ENCODE measurements at places on chromosomes 7 and 10.
A peak's percentile ranks its signal among the peaks of the same experiment; 100 is the strongest.

DNA sequence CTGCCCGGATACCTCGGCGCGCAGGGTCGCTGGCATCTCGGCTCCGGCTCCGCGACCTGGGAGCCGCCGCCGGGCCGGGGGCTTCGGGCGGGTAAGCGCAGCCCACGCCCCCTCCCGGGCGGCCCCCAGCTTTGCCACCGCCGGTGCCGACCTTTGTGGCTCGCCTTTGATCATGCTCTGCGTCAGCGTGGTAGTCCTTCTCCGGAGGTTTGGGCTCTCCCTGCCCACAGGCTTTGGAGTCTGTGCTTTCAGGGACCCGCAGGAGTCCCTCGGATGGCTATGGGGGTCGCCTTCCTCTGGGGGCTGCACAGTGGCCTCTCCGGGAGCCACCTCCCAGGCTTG is 7.3 kb downstream of the ATP6V1F start:
- peak; percentile 60 for DNase-seq

GRCh38 chr10:127932521-127933270 is 25.8 kb downstream of the PTPRE start:
- DNase-seq = no peak

- peak; percentile 78 for DNase-seq
Observed at GRCh38 chr7:105376908-105377533, 11.7 kb downstream of the SRPK2 start.

- peak; percentile 47 for DNase-seq
Observed at GRCh38 chr7:42886129-42886528, 25.7 kb downstream of the C7orf25 start.

DNA sequence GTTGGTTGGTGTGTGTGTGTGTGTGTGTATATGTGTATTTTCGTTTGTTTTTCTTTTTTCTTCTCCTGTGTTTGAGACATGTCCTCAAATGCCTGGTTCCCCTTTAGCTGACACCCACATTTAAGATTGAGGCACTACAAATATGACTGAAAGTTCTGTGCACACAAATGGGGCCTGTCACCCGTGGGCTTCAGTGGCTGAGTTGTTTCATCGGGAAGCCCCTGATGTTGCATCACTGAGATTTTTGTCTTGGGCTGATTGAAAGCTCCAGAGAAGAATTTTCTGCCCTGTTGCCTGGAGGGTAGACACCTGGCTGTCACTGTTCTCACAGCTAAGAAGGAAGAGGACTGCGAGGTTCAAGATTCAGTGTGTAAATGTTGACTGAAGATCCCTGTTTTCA is 283.8 kb upstream of the C7orf33 start:
- no peak for DNase-seq

- no peak for DNase-seq
Observed at GRCh38 chr10:86657396-86658011, 3.2 kb downstream of the OPN4 start.

DNA sequence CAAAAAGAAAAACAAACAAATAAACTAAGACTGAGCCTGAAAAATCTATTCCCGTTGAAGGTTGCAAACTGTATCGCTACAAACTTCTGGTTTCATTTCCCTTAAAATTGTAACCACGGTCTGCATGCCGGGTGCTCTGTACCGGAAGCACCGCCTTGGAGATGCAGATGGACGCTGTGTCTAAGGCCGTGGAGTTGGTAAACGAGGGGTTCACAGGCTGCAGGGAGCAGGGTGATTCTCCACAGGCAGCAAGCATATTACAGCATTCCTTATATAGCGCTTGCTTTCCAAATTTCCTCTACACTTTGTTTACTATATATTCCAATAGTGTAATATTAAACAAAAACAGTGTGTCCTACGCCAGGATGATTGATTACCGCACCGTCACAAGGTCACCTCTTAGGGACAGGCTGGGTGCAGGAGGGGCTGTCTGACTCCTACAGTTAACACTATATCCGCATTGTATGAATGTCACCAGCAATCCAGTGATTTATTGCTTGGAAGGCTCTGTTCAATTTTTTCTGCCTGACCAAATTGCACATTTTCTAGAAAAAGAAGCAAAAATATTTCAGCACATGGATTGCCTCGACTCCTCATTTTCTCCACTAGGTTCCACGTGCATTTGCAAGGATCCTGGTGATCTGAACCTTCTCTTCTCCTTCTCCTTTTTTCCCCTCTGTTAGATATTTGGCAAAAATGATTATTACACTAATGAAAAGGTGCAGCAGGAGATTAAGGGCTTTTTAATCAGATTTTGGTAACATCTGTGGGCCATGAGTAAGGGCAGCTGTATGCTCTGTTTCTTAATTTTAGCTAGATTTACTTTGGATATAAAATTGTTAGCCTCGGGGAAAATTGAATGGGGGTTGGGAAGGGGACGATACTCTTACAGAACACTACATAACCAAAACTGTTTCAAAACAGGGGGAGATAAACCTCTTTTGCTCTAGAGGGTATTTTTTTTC is 325.8 kb upstream of the MGMT start:
- DNase-seq = no peak

- peak; percentile 24 for DNase-seq
Observed at GRCh38 chr10:15324113-15324512, 47.0 kb downstream of the FAM171A1 start.

GRCh38 chr7:21981524-21981923 is 35.8 kb upstream of the CDCA7L start:
- no peak for DNase-seq

DNA sequence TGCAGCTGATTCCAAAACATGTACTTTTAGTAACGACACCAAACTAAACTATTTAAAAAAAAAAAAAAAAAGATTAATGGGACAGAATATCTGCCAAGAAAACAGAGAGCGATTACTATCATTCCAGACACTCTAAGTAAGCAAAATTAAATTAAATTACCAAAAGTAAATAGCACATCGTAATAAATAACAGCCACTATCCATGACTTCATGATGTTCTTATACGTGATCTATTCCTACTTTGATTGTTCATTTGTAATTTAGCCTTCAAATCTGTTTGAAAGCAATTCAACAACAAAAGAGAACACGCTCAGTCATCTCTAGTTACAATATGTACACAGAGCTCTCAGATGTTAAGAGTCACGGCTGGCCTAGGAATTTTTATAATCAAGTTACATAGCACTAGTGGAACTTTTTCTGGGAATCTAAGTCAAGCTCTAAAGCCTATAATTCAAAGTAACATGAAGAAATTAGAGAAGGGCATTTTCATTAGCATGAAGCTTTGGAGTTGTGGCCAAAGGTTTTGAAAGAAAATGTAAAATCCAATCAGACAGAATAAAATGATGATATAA is 241.7 kb upstream of the NEBL start:
- DNase-seq = no peak
